NAMALWA (cell line): ENCODE measurements at places on chromosomes 2 and 18.

- DNase-seq, result no peak
These were observed 42.6 kb upstream of the MAP3K20 start for GRCh38 chr2:173033084-173033483.

GRCh38 chr2:15763106-15763821 lies 171.6 kb downstream of the DDX1 start:
- DNase-seq, result no peak

- no peak for DNase-seq
These were observed 2030.8 kb downstream of the SUCLG1 start for GRCh38 chr2:82428251-82428650.

GRCh38 chr2:118987886-118988285 lies 45.9 kb downstream of the MARCO start:
- DNase-seq, result no peak

DNA sequence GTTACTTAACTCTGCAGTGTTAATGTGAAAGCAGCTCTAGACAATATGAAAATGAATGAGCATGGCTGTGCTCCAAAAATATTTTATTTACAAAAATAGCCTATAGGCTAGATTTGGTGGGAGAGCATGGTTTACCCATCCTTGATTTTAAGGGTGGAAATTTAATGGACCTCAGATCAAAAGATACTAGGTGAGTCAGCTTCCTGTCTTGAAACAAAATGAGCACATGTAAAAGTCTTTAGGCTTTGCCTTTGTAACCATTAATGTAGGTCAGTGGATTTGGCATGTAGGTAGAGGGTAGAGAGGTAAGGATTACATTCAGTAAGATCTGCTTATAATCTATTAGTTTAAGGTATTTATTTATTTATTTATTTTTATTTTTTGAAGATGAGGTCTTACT lies 72.7 kb downstream of the GREB1L start:
- no peak for DNase-seq

- DNase-seq, result no peak
These were observed 108.9 kb downstream of the SATB2 start for GRCh38 chr2:199348871-199349270.

DNA sequence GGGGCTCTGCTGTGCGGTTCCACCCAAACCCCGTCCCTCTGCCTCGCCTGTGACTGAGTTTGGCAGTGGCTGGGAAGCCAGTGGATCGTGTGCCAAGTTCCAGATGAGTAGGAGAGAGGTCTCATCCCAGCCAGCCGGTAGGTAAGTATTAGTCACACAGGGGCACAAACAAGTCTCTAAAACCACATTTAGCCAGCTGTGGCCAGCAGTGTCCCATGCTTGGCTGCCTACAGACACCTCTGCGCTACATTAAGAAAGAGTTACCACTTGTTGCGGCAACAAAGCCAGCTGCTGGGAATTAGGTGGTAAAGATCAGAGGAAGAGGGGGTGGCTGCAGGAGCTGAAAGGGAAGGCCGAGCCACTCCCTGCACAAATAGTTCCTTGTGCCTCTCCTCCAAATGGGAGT lies 81.2 kb downstream of the GATA6 start:
- no peak for DNase-seq

GRCh38 chr2:159227467-159227866 lies 59.0 kb downstream of the WDSUB1 start:
- no peak for DNase-seq

DNA sequence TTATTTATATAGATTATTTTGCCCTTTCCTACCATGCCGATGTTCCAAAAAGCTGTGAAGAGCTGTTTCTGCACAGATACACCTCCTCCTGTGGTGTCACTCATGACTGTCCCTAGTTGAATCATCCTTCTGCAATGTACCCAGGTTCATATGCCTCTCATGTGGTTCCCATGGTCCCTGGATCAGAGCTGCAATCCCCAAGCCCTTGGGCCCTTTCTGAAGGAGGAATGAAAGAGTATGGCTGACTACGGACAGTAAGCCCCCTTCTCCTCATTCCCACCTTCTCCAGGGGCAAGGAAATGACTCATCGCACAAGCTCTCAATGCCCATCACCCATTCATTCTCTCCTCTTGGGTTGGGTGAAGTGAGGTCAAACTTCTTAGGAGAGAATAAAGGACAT lies 63.9 kb upstream of the ACVR1 start:
- DNase-seq, result no peak

DNA sequence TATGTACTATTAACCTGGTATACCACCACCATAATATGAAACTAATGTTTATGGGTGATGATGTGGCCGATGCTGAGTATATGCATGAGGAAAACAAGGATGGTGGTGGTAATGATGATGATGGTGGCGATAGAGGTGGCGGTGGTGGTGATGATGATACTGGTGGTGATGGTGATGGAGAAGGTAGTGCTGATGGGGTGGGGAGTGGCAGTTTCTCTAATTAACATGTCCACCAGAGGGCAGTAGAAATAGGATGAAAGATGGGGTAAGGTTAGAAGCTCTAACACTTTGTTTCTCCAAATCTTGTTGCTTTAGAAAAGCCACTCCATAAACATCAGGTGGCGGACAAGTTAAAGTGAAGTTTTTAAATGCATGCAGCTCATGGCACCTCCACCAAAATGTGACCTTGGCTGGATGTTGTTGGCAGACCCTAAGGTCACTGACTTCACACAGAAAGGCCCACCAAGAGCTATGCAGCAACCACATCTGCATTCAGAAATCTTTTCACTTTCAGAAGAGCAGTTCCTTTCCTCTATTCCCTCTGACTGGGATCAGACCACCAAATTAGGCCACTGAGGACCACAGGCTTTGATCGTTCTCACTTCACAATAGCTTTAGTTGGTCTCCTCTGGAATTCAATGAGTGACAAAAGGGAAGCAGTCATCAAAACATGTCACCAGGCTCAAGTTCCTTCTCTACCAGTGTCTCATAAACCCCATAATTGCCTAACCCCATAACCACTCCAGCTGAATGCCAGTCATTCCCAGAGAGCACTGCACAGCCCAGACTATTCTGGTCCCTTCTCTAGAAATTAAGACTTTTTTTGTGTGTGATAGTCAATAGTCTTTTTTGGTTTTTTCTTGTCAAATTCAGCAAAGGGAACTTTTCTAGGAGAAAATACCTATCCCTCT lies 7.5 kb upstream of the BCL11A start:
- peak; percentile 83 for DNase-seq

- no peak for DNase-seq
These were observed 107.4 kb upstream of the LRRTM4 start for GRCh38 chr2:77629539-77629938.

- DNase-seq, result no peak
These were observed 931.7 kb upstream of the CELF4 start for GRCh38 chr18:38497266-38497665.

DNA sequence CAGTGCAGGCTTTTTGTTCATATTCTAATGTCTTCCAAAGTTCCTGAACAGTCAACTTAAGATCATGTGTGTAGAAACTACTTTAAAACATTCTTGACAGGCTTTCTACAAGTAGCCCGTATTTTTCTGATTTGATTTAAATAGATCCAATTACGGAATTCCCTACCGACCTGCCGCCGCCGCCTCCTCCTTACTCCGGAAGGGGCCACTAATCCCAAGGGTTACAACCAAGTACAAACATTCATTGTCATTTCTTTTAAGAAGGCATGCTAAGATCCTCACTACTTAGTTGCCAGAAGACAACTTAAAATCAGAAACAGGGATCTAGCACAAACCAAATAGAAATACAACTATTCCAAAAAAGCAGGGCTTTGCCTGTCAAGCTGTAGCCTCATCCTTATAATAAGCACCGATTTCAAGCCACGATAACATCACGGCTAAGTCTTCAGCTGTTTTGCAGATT lies 784 bp downstream of the WDR33 start:
- no peak for DNase-seq

GRCh38 chr18:5198311-5198710 lies 1.3 kb upstream of the AKAIN1 start:
- no peak for DNase-seq

- no peak for DNase-seq
These were observed 40.0 kb downstream of the BCL2L11 start for GRCh38 chr2:111160758-111161157.

GRCh38 chr2:127347734-127348392 lies 39.9 kb downstream of the MAP3K2 start:
- no peak for DNase-seq

GRCh38 chr2:46471-47345 lies at the start of gene FAM110C:
Gene FAM110C, minus strand, starts transcription at chr2:46505. Its CDS starts 120 bp downstream, at chr2:46385.
- DNase-seq, result no peak

DNA sequence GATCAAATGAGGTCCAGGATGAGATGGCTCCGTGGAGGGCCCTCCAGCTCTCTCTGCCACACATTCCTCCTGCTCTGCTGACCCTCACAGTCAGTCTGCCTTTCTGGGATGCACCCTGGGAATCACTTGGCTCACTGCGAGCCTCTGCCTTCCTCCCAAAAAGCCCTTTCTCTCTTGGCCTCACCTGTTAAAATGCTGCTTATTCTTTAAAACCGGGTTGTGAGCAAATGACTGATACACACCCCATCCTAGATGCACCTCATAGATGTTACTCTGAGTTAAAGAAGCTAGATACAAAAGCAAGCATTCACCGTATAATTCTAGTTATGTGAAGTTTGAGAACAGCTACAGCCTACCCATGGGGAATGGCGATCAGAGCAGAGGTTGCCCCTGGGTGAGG lies 167.7 kb upstream of the MYCN start:
- no peak for DNase-seq

GRCh38 chr2:229818230-229818629 lies 103.6 kb downstream of the TRIP12 start:
- no peak for DNase-seq

DNA sequence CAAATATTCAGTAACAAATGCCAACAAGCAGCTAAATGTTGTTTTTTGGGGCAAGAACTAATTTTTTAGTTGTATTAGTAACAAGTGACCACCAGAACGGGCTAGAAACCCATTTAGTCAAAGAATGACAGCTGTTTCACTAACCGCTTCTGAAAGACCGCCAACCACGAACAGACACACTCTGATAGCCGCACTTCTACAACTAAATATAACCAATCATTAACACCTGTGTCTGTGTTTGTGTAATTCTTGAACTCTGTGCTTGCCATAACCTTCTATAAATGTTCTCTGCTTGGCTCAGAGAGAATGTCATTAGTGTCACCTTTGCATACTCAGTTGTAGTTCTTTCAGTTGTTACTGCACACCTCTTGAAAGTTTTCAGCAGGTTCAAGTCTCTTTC lies 526.3 kb upstream of the LRRTM1 start:
- peak; percentile 67 for DNase-seq

DNA sequence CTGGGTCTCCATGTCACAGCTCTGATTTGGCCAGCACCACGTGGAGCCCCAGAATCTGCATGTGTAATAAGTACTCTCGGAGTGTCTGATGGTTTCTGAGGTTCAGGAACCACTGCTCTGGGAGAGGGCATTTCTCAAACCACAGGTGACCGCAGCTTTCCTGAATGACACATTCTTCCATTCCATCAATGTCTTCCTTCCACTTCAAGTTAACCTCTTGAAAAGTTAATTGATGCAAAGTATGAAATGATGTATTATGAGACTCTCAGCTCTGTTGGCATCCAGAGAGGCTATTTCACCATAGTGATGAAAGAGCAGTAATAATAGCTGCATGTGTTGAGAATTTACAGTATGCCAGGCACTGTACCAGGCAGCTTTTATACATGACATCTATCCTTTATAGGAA lies 61.3 kb upstream of the CRIM1 start:
- DNase-seq, result no peak

GRCh38 chr2:96353032-96353561 lies 17.5 kb downstream of the NCAPH start:
- DNase-seq, result no peak

- DNase-seq, result no peak
These were observed 159.6 kb downstream of the RND3 start for GRCh38 chr2:150327564-150328489.

DNA sequence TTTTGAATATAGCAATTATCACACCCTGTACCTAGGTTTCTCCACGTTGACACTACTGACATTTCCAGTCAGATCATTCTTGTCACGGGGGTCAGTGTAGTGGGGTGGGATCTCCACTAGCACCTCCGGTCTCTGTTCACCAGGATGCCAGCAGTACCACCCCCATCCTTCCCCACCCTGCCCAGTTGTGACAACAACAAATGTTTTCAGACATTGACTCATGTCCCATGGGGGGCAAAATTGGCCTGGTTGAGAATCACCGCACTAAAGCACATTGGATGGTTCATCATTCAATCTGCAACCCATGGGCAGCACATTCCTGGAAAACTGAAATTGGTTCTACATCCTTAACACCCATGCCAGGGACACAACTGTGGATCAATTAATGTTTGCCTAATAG lies 32.3 kb downstream of the FEZ2 start:
- no peak for DNase-seq

DNA sequence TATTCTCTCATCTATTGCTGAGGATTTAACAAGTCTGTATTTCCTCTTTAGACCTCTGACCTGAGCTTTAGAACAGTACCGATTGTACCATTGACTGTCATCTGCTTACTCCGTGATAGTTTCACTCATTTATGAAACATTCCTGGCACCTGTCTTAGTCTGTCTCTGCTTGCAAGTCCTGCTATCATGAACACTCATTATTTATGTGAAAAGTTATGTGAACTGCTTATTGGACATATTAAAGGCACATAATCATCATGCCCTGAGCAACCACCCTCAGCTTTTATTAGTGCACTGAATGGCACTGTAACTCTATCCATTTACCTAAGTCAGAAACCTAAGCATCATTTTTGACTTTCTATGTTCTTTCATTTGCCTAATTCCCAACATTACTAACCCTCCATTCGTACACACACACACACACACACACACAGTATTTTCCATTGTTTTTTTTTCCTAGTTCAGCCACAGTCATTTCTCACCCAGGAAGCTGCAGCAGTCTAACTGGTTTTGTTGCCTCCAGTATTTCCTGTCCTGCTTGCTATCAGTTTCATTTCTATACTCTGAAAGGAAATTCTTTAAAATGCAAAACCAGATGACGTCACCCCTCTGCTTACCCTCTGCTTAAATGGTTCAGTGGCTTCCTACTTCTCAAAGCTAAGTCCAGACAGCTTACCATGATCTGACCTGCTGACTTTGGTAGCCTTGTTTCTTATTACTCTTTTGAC lies 146.1 kb downstream of the HAUS1 start:
- DNase-seq, result peak; percentile 96

GRCh38 chr18:45255197-45255890 lies 359.9 kb upstream of the SLC14A2 start:
- DNase-seq, result no peak

GRCh38 chr2:190180313-190181122 lies 118.0 kb upstream of the MSTN start:
- DNase-seq, result peak; percentile 84

DNA sequence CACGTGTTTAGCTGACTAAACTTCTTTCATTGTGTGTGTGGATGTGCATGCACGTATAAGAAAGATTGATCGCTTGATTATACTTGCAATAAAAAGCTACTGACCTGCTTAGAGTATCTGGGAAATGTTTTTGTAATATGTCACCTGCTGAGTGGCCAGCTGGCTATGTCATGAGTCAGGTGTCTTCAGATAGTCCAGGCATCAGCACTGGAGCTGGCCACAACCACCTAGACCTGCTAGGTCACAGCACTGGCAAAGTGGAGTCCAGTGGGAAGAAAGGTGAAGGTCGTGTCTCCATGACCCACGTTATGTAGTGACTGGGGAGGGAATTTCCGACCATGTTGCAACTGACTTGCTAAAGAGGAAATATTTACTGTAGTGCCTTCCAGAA lies 147.0 kb downstream of the ESCO1 start:
- no peak for DNase-seq
